ENCODE measurements at places on chromosomes 3 and 15.
A peak's percentile ranks its signal among the peaks of the same experiment; 100 is the strongest.

GRCh38 chr15:56672721-56673120, 60.6 kb downstream of the ZNF280D start:
- DNase-seq, result no peak

- no peak for DNase-seq
These were observed 138.5 kb downstream of the RAB11A start for GRCh38 chr15:66007663-66008262.

- DNase-seq, result no peak
These were observed 20.5 kb downstream of the SIDT1 start for GRCh38 chr3:113552851-113553250.

DNA sequence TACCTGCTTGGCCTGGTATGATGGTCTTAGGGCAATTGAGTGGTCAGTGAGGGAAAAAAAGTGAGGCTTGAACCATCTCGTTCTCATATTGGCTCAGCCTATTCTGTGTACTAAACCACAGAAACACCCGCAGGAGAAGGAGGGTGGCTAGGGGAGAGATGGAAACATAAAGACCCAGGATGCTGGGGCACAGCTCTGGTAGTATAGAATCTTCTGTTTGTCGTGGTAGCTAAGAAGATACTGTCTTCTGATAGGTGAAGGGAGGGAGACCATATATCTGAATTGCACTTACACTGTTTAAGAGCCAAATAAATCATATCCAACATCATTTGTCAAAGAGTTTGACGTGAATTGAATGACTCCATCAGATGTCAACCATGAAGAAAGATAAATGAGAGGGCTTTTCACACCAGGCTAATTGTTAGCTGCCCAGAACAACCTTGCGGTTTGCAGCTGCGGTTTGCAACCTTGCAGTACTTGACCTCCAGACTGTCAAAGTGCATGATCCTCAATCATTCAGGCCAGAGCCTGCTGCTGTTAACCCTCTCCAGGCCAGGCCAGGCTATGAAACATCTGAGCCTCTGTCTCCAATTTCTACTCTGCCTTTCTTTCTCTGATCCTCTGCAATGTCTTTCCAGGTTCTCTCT, 40.9 kb upstream of the PIK3R4 start:
- no peak for DNase-seq

- DNase-seq, result no peak
These were observed 37.5 kb downstream of the NBEAL2 start for GRCh38 chr3:47016934-47017435.

GRCh38 chr3:15315003-15315402, 17.4 kb downstream of the SH3BP5 start:
- no peak for DNase-seq

- peak; percentile 71 for DNase-seq
These were observed 1.1 kb upstream of the SUCLG2 start for GRCh38 chr3:67655364-67656121.

GRCh38 chr3:150736316-150736719, 26.7 kb downstream of the SIAH2 start:
- no peak for DNase-seq

- DNase-seq, result no peak
These were observed 27.1 kb upstream of the TBL1XR1 start for GRCh38 chr3:177224414-177224813.

GRCh38 chr3:129837065-129837642, 56.4 kb downstream of the TMCC1 start:
- no peak for DNase-seq

DNA sequence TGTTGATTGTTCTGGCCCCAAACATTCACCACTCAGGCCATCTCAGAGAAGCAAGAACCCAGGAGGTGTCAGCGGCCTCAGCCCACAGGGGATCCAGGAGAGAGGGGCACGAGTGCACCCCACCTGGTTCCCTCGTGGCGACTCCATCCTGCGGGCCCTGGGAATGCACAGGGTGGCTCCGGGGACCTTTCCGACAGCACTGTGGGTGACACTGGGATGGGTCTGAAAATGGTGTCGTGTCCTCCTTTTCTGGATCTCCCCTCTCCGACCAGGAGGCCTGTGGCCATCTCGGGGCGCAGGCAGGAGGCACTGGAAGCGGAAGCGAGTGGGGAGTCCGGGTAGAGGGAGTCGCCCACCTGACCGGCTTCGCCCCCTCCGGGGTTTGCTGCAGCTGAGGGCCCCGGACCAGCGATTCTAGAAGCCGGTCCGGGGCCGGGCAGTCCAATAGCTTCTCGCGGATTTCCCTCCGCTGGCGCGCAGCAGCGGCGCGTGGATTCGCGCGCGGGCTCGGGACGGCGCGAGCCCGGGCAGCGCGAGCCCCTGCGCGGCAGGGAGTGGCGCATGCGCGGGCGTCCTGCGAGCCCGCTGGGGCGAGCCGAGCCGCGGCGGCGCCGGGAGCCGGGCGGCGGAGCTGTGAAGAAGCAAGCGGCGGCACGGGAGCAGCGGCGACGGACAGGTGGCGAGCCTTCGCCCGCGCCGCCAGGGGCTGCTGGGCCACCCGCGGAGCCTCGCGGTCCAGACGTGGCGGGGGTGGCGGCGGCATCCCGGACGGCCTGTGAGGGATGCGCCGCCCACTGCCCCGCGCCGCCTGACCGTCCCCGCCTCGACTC, at the start of gene DOCK3:
Gene DOCK3, plus strand, starts transcription at position 579 of the 830 bp plus-strand sequence. CDS start 337 bp downstream, outside the sequence.
- peak; percentile 37 for DNase-seq

DNA sequence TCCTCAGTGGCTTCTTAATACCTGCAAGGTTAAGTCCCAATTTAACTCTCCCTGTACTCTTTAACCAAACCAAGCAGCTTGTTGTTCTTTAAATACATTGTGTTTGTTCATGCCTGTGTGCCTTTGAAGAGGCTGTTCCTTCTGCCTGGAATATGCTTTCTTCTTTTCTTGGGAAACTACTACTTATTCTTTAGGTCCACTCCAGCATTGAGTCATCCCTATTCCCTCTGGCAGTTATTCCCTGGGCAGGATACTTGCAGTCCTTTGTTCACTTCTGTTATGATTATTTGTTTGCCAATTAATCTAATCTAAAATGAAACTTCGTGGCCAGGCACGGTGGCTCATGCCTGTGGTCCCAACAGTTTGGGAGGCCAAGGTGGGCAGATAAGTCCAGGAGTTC, 139.3 kb downstream of the ZNF609 start:
- no peak for DNase-seq

GRCh38 chr3:154954757-154955156, 125.4 kb upstream of the MME start:
- no peak for DNase-seq

DNA sequence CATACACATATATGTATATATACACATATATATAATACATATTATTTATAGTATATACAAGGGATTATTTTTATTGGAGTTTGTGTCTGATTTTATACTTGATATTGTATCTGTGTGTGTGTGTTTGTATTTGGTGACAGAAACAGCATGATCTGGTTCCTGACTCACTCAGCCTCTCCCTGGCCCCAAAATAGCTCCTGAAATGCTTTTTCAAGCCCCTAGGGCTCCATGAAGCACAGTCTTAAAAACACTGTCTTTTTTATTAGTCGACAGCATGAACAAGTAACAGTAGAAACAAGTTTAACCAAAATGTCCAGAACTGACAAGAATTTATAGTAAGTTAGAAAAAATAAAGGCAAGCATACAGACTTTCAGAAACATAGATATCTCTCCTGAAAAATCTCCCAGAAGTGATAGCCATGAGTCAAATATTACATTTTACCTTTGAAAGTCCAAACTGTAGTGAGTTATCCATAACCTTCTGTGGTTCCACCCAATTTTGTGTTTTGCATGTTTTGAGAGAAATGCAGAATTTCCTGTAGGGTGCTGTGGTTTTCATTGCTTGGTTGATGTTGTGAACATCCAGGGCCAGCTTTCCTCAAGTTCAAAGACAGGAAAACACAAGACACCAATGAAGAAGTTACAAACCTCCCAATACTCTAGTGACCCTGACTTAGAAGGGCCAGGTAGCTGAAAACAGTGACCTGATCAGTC, 98.5 kb upstream of the CCDC80 start:
- DNase-seq, result no peak

DNA sequence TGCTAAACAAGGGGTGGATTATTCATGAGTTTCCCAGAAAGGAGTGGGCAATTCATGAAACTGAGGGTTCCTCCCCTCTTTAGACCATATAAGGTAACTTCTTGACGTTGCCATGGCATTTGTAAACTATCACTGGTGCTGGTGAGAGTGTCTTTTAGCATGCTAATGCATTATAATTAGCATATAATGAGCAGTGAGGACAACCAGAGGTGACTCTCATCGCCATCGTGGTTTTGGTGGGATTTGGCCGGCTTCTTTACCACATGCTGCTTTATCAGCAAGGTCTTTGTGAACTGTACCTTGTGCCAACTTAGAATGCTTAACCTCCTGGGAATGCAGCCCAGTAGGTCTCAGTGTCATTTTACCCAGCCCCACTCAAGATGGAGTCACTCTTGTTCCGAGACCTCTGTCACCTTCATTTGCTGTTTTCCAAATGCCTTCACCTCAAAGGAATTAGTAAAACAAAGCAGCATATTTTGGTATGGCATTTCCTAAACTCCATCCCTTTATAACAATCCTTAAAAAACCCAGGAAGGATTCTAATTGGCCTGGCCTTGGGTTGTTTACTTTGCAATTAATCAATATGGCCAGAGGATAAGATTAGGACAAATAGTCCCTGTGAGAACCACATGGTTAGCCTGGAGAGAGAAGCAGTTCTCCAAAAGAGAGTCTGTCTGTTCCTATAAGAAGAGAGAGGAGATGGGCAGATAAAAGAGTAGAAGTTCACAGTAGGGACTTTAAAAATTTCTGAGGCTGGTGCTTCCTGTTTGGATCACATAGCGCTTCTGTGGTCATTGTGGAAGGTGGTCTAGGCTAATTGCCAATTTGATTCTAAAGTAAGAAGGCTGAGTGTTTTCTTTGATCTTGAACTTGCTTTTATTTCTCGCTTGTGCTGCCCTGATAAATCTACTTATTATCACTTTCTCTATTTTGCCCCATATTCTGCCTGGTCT, 155.2 kb upstream of the EOMES start:
- no peak for DNase-seq

DNA sequence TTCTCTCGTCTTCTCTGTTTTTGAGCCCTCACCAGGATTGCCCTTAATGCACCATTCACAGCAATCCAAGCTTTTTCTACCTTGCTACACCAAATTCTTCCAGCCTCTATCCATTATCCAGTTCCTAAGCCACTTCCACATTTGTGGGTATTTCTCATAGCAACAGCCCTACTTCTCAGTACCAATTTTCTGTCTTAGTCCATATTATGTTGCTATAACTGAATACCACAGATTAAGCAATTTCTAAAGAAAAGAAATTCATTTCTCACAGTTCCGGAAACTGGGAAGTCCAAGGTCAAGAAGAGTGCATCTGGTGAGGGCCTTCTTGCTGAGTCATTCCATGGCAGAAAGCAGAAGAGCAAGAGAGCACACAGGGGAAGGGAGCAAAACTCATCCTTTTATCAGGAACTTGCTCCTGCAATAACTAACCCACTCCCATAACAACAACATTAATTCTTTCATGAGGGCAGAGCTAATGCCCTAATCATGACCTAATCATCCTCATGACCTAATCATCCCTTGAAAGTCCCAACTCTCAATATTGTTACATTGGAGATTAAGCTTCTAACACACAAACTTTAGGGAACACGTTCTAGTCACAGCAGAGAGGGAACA, 9.7 kb upstream of the EIF1B start:
- DNase-seq, result no peak

- no peak for DNase-seq
These were observed 25.5 kb upstream of the TEX55 start for GRCh38 chr3:119120480-119120879.

DNA sequence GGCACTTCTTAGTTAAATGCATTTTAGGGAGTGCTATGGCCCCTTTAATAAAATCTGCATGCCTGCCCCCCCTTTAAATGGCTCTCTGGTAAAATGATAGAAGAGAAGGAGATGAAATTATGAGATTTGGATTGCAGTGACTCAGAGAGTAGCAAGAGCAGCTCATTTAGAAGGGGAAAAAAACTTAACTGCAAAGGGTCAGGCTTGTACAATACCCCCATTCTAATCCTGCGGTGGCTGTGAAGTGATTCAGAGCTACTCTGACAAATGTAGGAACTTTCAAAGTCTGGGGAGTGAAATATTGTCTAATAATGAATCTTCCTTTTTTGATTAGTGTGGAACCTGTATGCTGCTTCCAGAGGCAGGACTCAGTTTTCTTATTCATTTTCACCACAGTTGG, 44.1 kb upstream of the TBC1D23 start:
- no peak for DNase-seq

DNA sequence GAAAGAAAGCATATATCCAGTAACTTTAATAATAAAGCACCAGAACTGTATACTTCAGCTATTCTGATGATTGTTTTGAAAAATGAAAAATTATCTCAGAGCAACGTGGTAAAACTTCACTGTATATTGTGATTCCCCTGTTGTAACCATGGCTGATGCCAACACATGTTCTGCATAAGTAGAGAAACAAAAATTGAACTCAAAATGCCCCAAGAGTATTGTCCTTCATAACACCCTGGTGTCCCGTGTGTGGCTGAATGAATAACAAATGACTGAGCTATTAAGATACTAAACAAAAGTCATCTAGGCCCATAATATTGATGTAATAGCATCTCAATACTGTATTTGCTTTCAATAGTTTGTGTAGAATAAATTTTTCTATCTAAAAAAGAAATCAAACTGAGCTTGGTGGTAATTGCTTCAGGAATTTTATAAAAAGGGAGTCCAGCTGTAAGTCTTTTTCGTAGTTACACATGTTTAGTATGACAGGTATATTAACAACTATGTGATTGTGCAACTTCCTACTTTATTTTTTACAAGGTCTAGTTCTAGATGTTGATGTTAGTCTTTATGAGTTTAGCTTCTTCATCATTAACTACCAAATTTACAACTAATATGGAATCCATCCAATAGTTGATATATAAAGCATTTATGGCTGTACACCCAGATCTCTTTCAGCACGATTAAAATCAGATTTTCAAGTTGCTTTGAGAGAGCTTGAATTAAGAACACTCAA, 623.8 kb upstream of the AGTR1 start:
- no peak for DNase-seq

DNA sequence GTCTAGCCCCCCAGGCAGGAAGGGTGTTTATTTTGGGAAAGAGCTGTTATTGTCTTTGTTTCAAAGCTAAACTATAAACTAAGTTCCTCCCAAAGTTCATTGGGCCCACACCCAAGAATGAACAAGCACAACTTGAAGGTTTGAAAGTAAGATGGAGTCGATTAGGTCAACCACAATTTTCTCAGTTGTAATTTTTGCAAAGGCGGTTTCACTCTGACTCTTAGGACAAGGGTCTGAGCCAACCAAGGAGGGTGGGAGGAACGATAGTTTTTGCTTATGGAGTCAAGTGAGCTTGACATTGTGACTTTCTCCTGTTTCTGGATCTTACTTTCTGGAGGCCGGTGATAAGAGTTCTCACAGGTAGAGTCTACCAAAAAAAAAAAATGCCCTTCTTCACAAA, 5.8 kb upstream of the ZNF770 start:
- DNase-seq, result no peak

GRCh38 chr15:49625460-49626036, 4.7 kb downstream of the DTWD1 start:
- no peak for DNase-seq
